ENCODE measurements at places on chromosomes 5 and 9. TPM values are rescaled to one million over a fixed set of nuclear protein-coding genes. Genes with fewer than 3 reads are reported as not detected.

- no peak for DNase-seq
Measured at GRCh38 chr5:163993126-163993525, 487.7 kb downstream of the MAT2B start.

DNA sequence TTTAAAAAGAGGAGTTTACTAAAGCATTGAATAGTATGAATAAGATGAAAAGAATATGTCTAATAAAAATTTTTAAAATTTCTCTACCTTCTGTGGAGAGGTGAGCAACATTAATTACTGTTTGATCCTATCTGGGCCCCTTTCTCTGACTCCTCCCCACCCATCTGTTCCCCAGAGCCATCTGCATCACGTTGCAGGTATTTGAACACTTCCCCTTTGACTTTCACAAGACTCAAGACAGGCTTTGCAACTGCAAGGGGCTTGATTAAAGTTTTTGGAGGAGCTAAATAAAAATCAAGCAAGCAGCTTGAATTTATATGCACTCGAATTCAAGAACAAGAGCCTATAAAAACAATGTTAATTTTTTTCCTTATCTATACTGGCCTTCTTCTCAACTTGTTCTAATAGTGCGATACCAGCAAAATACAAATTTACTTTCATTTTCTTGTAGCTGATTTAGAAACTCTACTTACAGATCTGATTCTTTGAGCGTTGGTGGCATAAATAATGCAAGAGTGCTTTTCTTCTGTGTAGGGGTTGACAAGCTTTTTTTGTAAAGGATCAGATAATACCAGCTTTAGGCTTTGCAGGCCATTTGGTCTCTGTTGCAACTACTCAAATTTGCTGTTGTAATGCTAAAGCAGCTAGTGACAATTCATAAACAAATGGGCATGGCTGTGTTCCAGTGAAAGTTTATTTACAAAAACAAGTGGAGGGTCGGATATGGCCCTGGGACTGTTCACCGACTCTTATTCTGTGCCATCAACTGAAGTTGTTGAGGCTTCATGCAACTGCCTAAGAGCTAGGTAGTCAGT, 21.2 kb downstream of the TXNDC8 start:
- no peak for DNase-seq

DNA sequence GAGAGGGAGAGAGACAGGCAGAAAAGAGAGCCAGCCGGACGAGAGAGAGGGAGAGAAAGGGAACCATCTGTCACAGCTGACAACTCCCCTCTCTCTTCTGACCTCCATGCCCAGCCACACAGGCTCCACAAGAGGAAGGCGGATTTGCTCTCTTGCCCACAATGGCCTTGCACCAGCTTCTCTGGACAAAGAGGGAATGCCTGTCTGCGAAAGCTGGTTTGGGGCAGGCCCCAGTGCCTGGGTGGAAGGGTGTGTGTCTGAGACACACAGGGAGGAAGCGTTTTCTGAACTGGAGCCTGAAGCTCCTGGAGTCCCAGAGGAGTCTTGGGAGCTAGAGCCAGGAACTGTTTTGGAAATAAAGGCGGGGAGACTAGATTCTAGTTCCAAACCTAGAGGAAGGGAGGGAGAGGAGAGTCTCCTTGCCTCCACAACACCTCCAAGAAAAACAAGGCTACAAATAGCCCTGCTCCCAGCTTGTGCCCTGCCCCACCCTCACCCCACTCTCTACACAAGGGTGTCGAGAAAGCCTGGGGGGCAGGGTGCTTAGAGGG, 12.5 kb downstream of the C1QTNF2 start:
- DNase-seq, result no peak

- DNase-seq, result no peak
Measured at GRCh38 chr5:112491257-112491656, 72.2 kb upstream of the EPB41L4A start.

- peak; percentile 31 for DNase-seq
Measured at GRCh38 chr9:113446323-113446740, 17.2 kb upstream of the RGS3 start.

Gene RNF208
- total RNA-seq, result 3.6 TPM

Gene SLC4A9
- total RNA-seq, result 0.13 TPM

Gene DMRT3
- not detected for total RNA-seq

All from activated CD8-positive, alpha-beta T cell treated with anti-CD3 and anti-CD28 coated beads, Interleukin-2, amount 10 ng/mL, durations not matched to agents 7 days and 5 days (primary cell).